Osteoblast (primary cell): ENCODE measurements at places on chromosomes 11 and 22.
A peak's percentile ranks its signal among the peaks of the same experiment; 100 is the strongest.

DNA sequence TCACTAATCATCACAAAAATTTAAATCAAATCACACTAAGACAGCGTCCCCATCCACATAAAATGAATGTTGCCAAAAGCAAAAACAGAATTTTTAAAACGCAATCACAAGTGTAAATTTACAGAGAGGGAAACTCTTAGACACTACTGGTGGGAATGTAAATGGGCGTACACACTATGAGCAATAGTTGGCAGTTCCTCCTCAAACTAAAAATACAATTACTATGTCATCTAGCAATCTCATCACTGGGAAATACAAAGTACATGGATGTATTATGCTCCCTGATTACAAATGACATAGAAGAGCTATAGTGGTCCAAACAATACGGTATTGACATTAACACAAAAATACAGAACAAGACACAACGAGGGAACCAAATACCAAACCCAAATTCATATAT, 8.7 kb upstream of the RGL4 start:
- H3K4me1 ChIP-seq, result no peaks in the 10 kb centered on the region
- no peak overlapping the region for H3K27ac ChIP-seq
- no peak overlapping the region for H3K4me3 ChIP-seq
- DNase-seq, result no peak

DNA sequence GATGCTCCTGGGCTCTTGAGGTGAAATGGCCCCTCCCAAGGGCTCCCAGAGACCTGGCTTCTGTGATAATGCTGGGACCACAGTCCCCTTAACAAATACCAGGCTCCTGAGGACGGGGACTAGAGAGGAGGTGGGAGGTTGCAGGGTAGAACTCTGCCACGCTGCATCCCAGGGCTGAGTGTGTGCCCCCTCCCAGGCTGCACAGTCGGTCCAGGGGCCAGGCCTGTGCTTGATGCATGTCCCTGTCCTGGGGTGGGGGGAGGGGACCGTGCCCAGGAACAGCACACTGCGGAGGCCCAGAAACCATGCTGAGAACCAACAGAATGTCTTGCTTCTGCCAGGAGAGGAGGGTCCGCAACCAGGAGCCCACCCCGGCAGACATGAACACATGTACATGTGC, 9.3 kb downstream of the CSF2RB start:
- H3K4me3 ChIP-seq, result no peak overlapping the region
- H3K27ac ChIP-seq, result no peak overlapping the region
- peak; percentile 45 for DNase-seq
- peaks cover 3% of the 10 kb centered on the region for H3K4me1 ChIP-seq
- peaks cover 6% of the 10 kb centered on the region for H3K27me3 ChIP-seq
- H3K36me3 ChIP-seq, result no peaks in the 10 kb centered on the region

DNA sequence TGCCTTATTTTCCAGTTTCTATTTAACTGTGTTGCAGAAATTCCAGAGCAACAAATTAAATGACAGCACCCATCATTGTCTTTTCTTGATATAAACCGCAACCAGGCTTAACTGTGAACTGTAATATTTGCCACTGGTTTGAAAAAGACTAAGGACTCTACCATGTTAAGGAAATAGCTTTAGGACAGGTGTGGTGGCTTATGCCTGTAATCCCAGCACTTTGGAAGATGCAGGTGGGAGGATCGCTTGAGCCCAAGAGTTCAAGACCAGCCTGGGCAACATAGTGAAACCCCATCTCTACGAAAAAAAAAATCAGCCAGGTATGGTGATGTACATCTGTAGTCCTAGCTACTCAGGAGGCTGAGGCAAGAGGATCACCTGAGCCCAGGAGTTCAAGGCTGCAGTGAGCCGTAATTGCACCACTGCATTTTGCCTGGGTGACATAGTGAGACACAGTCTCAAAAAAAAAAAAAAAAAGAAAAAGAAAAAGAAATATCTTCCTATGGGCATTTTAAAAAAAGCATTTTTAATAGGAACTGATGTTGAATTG, 28.8 kb downstream of the HIRA start:
- H3K4me1 ChIP-seq, result no peaks in the 10 kb centered on the region
- peaks cover 54% of the 10 kb centered on the region for H3K36me3 ChIP-seq
- H3K27ac ChIP-seq, result no peak overlapping the region

DNA sequence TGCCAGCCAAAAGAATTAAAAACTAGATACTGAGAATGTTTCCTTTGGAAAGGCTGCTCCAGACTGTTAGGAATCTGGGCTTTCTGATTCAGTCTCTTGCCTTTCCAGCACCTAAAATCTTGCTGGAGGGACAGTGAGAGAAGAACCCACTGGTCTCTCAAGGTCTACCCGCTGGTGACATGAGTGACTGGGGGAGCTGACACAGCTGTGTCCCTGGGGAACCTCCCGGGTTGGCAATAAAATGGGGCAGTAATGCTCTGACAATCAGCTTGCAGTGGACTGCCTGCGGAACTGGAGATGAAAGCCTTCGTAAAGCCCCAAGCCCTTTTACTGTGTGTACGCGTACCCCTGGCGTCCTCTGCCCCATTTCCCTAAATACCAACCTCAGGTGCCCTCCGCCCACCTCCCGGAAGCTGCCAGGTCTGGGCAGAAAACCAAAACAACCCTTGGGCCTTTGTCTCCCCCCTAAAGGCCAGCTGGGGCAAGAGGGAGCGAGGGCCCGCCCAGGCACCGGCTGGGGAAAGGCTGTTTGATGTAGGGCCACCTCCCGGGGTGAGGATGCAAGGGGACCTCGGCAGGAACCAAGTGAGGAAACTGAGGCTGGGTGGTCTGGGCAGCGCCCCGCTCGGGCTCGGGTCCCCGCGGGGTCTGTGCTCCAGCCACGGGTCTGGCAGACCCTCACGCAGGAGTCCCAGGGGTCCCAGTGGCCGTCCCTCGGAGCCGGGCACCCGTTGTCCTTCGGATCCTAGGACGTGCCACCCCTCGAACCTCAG, 741 bp downstream of the CARS1 start:
- peaks cover 17% of the 10 kb centered on the region for H3K4me1 ChIP-seq
- H3K27me3 ChIP-seq, result no peaks in the 10 kb centered on the region
- peak; percentile 53 for DNase-seq
- H3K36me3 ChIP-seq, result peaks cover 21% of the 10 kb centered on the region
- peak overlapping the region; percentile 85 for H3K27ac ChIP-seq
- H3K4me3 ChIP-seq, result peak overlapping the region; percentile 98

DNA sequence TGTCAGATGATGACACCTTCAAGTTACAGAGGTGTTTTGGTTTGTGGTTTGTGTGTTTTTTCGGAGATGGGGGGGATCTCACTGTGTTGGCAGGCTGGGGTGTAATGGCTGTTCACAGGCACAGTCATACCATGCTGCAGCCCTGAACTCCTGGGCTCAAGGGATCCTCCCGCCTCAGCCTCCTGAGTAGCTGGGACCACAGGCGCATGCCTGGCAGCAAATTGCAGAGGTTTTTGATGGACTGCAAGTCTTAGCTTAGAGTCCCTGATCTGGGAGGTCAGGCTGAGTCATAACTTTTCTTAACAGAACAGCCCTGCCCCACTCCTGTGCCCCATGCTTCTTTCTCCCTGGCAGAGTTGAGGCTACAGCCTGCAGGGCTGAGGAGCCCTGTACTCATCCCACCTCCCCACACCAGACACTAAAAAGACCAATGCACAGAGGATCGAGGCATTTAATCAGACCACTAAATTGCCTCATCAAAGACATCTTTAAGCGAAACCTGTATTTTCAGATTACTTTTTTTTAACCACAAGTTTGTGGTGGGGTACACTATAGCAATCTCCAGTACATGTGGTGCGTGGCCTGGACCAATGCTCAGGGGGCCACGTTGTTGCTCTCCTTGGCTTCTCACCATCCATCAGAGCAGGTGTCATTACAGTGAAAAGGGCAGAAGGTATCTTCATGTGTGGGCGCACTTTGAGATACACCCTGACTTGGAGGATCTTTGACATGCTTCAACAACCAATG, 17.1 kb upstream of the ADORA2A start:
- H3K4me3 ChIP-seq, result no peak overlapping the region
- DNase-seq, result peak; percentile 95
- no peak overlapping the region for H3K27ac ChIP-seq
- H3K36me3 ChIP-seq, result peaks cover 42% of the 10 kb centered on the region
- H3K27me3 ChIP-seq, result no peaks in the 10 kb centered on the region

- DNase-seq, result peak; percentile 46
- no peaks in the 10 kb centered on the region for H3K36me3 ChIP-seq
- H3K4me1 ChIP-seq, result peaks cover 4% of the 10 kb centered on the region
- no peak overlapping the region for H3K27ac ChIP-seq
- no peak overlapping the region for H3K4me3 ChIP-seq
These were observed 53.3 kb downstream of the SMIM38 start for GRCh38 chr11:69209038-69209350.

DNA sequence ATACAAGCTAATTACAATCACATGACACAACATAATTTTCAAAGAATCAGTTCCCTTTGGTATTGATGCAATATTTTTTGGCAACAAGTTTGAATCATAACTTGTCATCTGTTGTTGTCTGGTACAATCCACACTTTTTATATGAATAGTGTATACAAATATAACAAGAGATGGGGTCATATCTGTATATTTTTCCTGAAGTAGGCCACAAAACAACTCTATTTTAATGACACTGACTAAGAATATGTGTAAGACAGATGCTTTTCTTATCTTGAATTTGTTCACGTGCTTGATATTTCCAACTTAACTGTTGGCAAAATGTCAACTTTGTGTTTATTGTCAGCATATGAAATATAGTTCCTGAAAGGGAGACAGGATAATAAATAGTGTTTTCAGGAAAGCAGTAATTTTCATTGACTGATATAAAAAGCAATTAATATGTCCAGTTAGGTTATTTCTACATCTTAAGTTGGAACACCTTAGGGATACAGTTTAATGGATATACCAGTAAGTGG, 27.9 kb downstream of the NOX4 start:
- H3K27me3 ChIP-seq, result no peaks in the 10 kb centered on the region
- DNase-seq, result no peak
- H3K36me3 ChIP-seq, result no peaks in the 10 kb centered on the region
- no peaks in the 10 kb centered on the region for H3K4me1 ChIP-seq
- no peak overlapping the region for H3K27ac ChIP-seq

DNA sequence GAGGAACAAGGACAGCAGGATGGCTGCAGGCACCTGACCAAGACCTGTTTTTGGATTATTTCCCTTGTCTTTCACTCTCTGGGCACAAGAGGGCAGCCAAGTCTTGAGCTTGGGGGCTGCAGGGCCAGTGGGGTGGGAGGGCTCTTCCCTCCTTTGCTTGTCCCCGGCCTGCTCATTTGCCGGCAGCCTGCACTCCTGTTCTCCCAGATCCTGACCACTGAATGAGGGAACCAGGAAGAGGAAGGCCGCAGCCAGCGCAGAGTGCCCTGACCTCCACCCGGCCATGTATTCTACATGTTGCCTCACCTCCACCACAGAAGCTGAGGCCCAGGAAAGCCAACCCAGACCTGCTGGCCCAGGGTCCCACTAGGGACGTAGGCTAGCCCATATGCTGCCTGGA, 15.5 kb upstream of the NNMT start:
- DNase-seq, result peak; percentile 89
- peaks cover 26% of the 10 kb centered on the region for H3K4me1 ChIP-seq
- H3K27me3 ChIP-seq, result peaks cover 11% of the 10 kb centered on the region
- H3K36me3 ChIP-seq, result no peaks in the 10 kb centered on the region

GRCh38 chr22:19955241-19956128, 13.9 kb upstream of the TXNRD2 start:
- H3K36me3 ChIP-seq, result peaks cover 9% of the 10 kb centered on the region
- H3K4me3 ChIP-seq, result no peak overlapping the region
- H3K27me3 ChIP-seq, result no peaks in the 10 kb centered on the region
- H3K27ac ChIP-seq, result no peak overlapping the region

GRCh38 chr11:73425108-73425507, 48.9 kb downstream of the RELT start:
- no peaks in the 10 kb centered on the region for H3K27me3 ChIP-seq
- H3K4me1 ChIP-seq, result peaks cover 30% of the 10 kb centered on the region
- no peaks in the 10 kb centered on the region for H3K36me3 ChIP-seq
- peak; percentile 62 for DNase-seq
- H3K4me3 ChIP-seq, result no peak overlapping the region

GRCh38 chr22:24977370-24978221, 25.1 kb downstream of the KIAA1671 start:
- H3K36me3 ChIP-seq, result no peaks in the 10 kb centered on the region
- no peak overlapping the region for H3K4me3 ChIP-seq
- peak; percentile 57 for DNase-seq

DNA sequence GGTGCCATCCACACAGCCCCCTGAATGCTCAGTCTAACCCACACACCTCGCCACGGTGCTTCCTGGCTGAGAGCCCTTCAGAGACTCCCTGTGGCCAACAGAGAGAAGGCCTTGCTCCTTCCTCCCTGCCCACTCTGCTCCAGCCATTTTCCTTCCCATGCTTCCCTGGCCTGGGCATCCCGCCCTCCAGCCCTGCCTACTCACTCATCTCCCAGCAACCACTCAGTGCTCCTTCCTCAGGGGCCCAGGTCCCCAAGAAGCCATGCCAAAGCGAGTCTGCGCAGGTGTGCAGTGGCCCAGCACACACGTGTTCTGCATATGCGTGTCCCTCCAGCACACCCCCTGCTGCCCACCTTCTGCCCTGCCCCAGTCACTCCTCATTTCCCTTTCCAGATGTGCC, 56.4 kb downstream of the NECTIN1 start:
- peaks cover 18% of the 10 kb centered on the region for H3K4me1 ChIP-seq
- no peak for DNase-seq
- H3K27me3 ChIP-seq, result no peaks in the 10 kb centered on the region
- no peak overlapping the region for H3K4me3 ChIP-seq
- H3K36me3 ChIP-seq, result no peaks in the 10 kb centered on the region

DNA sequence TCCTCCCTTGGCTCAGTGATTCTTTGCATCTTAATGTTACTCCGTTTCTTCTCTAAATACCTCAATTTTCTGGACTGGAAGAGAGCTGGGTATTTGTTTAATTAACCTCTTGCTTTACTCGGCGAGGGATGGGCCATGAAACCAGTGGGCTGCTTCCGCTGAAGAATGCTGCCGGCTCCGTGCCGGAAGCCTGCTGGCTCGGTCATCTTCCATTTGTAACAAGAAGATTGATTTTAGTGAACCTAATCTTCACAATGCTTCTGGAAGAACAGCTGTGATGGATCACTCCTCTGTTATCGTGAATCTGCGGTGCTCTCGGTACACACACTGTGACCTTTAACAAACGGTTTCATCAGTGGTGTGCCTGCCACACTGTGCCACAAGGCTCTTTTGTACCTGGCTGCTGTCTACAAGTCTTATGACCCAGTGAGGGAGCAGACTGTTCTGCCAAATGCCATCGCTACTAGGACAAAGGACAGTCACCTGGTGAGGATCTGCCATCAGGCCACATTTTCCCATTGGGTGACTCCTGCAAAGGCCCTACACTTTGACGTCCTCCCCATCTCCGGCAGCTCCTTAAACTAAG, 25.3 kb upstream of the PARVB start:
- no peak overlapping the region for H3K27ac ChIP-seq
- H3K36me3 ChIP-seq, result peaks cover 45% of the 10 kb centered on the region
- no peak overlapping the region for H3K4me3 ChIP-seq
- H3K27me3 ChIP-seq, result no peaks in the 10 kb centered on the region
- H3K4me1 ChIP-seq, result no peaks in the 10 kb centered on the region

GRCh38 chr22:33030923-33031525, 27.2 kb downstream of the SYN3 start:
- peaks cover 8% of the 10 kb centered on the region for H3K27me3 ChIP-seq
- H3K36me3 ChIP-seq, result no peaks in the 10 kb centered on the region
- H3K4me1 ChIP-seq, result no peaks in the 10 kb centered on the region
- no peak overlapping the region for H3K27ac ChIP-seq
- no peak overlapping the region for H3K4me3 ChIP-seq
